Effector memory CD4-positive, alpha-beta T cell (primary cell): ENCODE measurements at places on chromosomes 5 and 9.

DNA sequence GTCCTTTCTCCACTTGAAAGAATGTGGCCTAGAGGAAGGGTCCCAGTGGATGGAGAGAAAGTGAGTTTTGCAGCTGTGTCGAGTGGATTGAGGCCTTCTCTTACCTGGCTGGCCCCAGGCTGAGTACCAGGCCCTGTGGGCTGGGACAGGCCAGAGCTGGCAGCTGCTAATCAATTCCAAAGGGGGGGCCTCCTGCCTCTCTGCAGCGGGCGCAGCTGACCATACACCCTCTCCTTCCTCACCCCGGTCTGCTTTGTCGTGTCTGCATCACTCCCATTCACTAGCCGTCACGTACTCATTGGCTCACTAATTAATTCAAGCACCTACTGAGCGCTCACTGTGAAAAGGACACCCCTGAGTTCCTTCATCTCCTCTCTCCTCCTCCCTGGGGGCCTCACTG, 58.4 kb upstream of the PITX1 start:
- DNase-seq, result no peak

GRCh38 chr9:114551750-114552685, 35.6 kb upstream of the ATP6V1G1 start:
- DNase-seq, result no peak

DNA sequence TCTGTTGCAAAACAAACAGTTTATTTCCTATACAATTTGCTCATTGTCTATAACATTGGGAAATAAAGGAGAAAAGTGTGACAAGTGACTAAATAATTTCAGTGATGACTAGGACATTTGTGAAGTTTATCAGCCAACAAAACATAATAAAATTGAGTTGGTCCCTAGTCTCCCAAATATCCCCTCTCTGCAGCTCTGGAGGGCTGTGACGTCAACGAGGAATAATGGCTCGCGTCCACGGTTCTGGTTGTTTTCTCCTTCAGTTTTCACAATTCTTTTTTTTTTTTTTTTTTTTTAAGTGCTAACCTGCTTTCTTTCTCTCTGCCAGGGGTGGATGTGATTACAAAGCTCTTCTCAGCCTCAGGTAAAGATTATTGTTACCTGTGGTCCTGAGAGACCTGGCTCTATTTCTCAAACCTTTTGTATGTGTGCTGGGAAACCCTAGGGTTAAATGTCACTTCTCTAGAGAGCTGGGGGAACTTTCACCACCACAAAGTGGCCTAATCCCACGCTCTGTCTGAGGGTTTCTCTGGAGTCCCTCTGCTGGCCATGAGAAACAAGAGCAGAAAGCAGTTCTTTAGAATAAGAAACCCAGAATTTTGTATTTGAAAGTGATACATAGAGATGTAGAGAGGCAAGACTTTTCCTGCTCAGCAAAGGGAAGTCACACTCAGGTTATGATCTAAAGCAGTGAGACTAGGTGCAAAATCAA, 36.2 kb upstream of the ANKRD55 start:
- no peak for DNase-seq

GRCh38 chr9:92414566-92414965, 9.7 kb downstream of the OMD start:
- no peak for DNase-seq

DNA sequence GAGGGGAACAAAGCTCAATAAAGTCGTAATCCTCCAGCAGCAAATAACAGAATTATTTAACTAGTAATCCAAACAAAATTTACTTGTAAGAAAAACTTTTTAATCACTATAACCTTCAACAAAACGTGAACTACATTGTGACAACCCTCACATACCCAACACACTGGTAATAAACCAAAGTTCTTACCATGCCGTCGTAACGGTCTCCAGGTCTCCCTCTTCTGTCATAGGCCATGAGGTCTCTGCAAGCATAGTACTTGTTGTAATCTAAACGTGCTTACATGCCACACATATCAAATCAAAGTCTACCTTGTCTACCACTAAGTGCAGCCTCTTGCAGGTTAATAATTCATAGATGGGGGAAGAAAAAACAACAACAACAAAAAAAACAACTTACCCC, 8.5 kb downstream of the HNRNPK start:
- no peak for DNase-seq

DNA sequence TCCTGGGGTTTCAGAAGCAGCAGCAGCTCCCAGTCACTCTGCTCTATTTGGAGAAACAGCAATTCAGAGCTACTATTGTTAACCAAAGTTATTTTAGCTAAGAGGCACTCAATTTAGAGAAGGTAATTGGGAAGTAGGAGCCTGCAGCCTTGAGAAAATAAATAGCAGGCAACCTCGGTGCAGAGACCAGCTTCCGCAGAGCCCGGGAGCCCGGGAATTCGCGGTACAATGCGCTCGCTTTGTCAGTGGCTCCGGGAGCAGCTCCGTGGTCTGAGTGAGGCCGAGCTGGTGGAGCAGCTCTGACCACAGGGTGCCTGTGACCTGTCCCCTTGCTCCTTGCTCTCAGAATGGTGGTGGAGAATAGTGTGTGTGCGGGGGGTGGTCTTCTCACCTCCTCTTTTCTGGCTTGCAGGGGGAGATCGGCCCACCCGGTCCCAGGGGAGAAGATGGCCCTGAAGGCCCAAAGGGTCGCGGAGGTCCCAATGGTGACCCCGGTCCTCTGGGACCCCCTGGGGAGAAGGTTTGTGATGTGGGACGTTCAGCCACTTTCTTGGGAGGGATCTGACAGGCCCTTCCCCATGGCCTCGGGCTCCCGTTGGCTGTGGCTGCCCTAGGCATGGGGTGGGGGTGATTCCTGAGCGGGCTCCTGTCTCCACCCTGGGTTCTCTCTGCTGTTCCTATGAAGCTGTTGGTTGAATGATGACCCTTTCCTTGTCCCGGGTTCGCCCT, 95.9 kb upstream of the FCN2 start:
- DNase-seq, result no peak

- DNase-seq, result no peak
Observed at GRCh38 chr5:113061846-113062780, 85.5 kb downstream of the DCP2 start.

DNA sequence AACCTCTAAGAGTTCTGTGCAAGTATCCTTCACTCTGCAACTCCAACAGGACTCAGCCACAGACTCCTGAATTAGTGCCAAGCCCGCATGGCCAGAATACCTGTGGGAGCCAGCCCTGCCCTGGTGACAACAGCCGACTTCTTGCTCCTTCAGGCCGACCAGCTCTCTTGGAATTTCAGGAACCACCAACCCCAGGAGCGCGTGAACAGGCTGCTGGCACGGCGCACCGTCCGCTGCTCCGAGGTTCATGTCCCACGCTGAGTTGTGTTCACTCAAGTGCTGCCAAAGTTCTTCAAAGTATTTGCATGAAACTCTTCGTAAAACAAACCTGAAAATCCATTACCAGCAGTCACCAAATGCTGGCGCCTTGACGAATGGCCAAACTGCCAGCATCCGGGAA, 232.8 kb downstream of the NR2F1-AS1 start:
- no peak for DNase-seq

DNA sequence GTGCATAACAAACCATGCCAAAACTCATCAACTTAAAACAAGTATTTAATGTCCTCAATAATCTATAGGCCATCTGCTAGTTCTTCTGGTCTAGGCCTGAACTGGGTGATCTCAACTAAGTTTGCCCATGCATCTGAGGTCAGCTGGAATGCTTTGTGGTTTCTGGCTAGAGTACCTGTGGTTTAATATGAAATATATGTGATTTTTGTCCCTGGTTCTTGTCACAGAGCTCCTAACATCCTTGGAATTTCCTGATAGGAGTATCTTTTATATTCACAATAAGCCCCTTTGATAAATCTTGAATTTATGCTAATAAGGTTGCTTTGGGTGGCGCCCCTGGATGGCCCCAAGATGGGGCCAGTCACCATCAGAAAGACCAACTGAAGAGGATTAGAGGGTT, 535.9 kb downstream of the DNAH5 start:
- no peak for DNase-seq

GRCh38 chr5:136035837-136036236, 7.0 kb downstream of the TGFBI start:
- DNase-seq, result no peak

DNA sequence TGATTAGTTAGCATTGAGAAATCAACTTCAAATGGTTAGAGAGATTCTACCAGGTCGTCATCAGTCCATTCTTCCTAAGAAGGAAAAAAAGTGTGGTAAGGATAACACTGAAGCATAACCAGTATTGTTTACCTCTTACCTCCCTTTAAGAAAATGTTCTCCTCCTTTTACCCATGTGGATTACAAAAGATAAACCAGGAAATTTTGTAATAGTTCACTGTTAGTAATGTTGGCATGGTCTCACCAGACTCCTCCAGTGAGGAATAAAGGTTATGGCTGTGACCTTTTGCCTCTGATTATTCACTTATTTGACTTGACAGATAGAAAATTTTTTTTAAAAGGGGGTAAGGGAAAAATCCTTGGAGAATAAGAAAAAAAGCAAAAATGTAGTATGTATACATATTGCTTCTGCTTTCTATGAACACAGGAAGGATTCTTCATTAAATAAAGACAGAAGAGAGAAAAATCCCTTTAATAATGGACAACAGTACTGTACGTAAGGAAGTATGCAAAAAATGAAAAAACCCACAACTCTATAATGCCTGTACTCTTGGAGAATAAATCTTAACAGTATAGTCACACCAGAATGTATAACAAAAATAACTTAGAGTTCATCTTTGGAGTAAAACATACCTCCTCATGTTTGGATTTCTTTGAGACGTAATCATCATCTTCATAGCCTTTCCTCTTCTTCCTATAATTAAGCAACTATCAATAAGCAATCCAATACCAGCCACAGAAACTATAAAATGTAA, 18.1 kb downstream of the CCNH start:
- no peak for DNase-seq

DNA sequence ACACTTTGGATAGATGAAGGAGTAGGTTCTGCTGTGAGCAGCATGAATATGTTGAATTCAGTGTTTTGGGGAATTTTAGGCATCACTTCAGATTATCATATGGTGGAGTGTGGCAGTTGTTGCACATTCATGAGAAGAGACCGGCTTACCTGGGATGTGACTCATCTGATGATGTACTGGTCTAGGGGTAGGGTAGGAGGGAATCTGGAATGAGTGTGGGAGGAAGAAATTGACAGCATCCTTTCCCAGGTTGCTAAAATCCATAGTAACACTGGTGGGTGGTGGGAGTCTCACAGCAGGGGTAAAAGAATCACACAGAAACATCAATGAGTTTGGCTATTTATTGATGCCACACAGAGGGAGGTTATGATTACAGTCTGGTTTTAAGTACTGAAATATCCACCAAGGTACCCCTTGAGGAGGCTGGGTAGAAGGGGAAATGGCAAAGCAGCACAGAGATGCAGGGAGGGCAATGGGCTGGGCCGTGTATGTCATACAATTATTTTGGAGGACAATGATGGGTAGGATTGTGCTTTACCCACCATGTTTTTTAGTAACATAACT, 82.5 kb downstream of the TARS1 start:
- DNase-seq, result no peak

- no peak for DNase-seq
Observed at GRCh38 chr5:149747833-149748366, 17.8 kb downstream of the PPARGC1B start.

DNA sequence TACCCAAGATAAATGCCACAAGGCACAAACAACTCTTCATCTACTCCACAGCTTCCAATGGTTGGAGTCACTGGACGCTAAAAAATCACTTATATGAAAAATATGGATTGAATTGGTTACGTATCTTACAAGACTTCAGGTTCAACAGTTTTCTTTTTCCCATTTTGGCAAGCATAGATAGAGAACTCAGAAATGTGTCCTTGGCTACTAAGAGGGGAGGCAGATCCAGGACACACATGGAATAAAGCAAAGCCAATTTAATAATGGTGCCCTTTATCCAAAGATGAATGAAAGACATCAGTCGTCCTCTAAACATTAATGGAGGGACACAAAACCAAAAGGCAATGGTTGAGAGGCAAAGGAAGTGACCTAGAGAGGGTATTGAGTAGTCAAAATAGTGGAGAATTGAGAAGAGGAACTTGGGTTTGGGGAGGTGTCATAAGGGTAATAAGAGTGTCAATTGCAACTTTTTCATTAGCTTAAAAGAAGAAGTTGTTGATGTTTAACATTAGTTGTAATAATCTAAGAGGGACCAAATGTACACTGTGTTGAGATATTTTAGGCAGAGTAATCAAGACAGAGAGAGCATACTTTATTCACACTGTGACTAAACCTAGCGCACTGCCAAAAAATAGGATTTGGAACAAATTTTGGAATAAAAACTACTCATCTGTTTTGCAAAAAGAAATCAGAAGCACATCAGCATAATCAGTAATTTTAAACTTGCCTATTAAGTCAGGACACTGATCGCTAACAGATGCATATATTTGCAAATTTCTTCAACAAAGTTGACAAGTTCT, 308.2 kb downstream of the ARL15 start:
- no peak for DNase-seq

DNA sequence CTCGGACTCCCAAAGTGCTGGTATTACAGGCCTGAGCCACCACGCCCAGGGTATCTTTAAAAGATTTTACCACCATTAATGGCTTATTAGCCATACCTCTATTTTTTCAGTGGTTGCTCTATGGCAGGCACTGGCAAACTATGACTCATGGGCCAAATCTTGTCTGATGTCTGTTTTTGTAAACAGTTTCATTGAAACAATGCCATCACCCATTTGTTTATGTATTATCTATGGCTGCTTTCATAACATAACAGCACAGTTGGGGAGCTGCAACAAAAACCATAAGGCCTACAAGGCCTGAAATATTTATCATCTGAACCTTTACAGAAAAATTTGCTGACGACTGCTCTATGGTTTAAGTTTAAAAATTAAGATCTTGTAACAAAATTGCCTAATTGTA, 66.8 kb downstream of the SLC38A9 start:
- DNase-seq, result no peak

DNA sequence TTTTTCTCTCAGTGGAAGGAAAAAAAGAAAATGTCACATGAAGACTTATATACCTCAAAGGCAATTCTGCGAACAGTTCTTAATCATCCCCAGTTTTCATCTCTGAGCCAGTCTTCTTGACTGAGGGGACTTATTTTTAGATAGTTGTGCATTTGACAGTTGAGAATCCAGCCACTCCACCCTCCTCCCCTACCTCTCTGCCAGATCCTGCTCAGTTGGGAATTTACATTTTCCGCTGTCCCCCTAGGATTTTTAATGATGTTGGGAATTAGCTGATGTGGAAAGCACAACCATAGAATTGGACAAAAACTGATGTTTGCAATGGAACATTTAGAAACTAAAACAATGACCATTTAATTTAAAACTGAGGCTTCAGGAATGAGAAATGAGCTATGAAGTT, 194.3 kb upstream of the PIK3R1 start:
- DNase-seq, result no peak

GRCh38 chr9:18829873-18830272, 203.1 kb downstream of the SAXO1 start:
- no peak for DNase-seq

- DNase-seq, result no peak
Observed at GRCh38 chr5:149422366-149423048, 43.4 kb upstream of the IL17B start.

GRCh38 chr5:40321514-40321913, 358.2 kb upstream of the PTGER4 start:
- DNase-seq, result no peak

DNA sequence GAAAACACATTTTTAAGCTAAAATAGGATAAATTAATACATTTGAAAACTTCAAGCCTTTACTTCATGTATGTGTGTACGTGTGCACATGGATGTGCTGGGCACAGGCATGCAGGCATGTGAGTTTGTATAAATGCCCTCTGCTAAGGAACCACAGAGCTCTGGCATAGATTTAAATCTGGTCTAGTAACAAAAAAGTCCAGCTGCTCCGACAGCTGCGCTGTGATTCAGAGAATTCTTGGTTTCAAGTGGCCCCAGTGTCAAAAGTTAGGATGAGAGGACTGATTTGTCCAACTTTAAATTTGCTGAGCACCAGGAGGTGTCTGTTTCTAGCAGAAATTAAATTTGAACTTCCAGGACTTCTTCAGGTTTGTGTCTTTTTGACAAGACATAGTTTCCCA, 203.7 kb upstream of the TUT7 start:
- DNase-seq, result no peak
